Testis (tissue), 5 donors: ENCODE measurements at places on chromosomes 11 and 22.

- no peak for DNase-seq
These were observed 2.1 kb downstream of the NRIP3 start for GRCh38 chr11:9001736-9002135.

DNA sequence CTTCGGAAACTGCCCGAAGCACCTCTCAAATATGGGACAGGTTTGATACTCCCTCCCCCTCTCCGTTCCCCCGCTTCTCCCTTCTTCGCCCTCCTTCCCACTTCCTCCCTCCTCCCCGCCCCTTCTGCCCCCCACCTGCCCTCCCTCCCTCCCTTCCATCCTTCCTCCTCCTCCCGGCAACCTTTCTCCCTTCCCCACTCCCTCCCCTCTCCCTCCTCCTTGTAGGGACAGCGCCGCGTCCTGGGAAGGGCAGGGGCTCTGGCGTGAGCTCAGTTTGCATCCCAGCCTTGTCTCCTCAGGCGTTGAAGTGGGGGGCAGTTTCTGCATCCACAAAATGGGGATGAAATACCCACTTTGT, 6.1 kb upstream of the NFAM1 start:
- DNase-seq: no peak

DNA sequence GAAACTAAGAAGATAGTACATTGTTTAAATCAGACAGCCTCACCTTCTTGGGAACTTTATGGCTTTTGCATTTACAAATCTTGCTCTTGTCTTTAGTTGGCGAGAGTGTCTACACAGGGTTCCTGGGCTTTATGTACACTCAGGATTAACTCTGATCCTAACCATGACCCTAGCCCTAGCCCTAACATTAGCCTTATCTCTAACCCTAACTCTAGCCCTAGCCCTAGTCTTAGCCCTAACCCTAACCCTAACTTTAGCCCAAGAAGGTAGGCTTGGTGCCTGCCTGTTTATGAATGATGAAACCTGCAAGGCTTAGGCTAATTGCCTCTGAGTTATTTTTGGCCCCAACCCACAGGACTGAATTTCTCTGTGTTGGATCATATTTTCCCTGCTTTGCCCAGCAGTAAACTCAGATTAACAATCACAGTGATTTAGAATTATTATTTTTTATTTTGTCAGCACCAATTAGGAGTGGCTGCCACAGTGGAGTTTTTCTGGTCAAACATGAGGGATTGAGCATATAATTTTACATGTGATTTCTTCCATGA, 44.1 kb upstream of the OR9Q1 start:
- no peak for DNase-seq

DNA sequence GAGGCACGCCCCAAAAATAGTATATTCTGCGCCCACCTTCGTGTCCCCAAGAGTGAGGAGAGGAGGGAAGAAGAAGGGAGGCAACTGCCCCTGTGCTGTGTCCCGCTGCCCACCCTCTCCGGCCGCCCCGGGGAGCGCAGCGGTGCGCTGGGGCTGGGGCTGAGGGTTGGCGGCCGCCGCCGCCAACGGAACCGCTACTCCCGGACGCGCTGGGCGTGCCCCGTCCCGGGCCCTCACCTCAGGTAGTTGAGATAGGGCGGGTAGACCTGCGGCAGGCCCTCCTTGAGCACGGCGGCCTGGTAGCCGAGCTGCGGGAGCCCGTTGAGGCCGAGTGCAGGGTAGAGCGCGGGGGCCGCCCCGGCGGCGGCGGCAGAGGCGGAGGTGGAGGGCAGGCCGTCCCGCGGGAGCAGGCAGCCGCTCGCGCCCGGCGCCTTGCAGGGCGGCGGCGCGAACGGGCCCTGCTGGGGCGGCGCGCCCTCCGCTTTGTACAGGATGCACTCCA, 2.4 kb downstream of the PGR start:
- DNase-seq: peak; percentile 19

DNA sequence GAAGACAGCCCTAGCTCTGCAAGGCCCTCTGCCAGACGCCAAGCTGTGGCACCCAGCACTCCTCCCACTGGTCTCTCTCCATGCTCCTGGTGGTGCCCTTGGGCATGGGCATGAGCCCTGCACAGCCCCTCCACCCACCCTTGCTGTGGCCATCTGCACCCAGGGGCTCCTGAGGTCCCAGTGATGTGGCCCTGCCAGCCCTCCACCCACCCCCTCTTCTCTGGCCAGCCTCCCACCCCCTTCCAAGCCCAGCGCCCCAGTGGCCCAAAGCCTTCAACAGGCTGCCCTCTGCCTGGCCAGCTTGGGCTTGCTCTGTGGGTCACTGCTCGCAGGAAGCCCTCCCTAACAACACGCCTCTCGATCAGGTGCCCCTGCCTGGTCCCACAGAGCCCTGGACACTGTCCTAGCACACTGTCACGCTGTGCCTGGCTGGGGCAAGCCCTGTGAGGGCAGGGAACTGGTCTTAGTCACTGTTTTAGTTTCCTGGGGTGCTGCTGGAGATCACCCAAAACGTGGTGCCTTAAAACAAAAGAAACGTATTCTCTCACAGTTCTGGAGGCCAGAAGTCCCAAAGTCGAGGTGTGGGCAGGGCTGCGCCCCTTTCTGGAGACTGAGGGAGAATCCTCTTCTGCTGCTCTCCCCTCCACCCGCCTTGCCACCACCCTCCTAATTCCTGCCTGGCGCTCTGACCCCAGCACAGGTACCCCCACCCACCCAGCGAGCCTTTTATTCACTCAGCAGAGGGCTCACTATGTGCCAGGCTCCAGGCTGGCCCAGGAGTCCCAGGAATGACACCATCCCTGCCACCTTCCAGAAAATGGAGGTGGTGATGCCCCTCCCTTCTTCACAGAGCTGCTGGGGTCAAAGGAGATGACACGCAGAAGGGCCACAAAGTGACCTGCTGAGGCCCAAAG, 14.7 kb downstream of the SULT4A1 start:
- DNase-seq: no peak

DNA sequence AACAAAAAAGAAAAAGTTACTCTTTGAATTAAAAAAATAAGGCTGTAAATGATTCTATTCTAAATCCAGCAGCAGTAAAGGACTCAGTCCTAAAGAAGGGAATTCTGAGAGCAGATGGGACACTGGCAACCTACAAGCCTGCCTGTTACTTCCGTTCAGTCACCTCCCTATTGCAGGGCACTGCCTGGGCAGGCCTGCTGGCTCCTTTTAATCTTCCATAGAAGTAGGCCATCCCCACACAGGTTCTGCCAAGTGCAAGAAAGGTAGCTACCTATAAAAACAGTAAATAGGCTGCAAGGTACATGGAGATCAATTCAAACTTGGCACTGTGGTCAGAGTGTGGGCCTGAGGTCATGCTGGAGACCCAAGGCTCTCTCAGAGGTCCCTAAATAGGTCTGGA, 136.4 kb downstream of the TRIM44 start:
- DNase-seq: no peak

- DNase-seq: no peak
These were observed 161.7 kb downstream of the ATG16L2 start for GRCh38 chr11:72975778-72976521.

DNA sequence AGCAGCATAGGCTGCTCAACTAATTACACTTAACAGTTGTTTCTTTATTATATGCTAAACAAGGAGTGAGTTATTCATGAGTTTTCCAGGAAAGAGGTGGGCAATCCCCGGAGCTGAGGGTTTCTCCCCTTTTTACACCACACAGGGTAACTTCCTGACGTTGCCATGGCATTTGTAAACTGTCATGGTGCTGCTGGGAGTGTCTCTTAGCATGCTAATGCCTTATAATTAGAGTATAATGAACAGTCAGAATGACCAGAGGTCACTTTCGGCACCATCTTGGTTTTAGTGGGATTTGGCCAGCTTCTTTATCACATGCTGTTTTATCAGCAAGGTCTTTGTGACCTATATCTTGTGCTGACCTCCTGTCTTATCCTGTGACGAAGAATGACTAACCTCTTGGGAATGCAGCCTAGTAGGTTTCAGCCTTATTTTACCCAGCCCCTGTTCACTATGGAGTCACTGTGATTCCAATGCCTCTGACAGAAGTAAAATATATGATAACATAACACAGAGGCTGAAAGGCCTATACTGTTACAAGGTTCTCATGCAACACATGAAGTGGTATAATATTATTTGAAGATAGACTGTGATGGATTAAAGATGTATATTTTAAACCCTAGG, 41.3 kb upstream of the RDX start:
- DNase-seq: no peak
